ENCODE measurements at places on chromosomes 13 and 19.

DNA sequence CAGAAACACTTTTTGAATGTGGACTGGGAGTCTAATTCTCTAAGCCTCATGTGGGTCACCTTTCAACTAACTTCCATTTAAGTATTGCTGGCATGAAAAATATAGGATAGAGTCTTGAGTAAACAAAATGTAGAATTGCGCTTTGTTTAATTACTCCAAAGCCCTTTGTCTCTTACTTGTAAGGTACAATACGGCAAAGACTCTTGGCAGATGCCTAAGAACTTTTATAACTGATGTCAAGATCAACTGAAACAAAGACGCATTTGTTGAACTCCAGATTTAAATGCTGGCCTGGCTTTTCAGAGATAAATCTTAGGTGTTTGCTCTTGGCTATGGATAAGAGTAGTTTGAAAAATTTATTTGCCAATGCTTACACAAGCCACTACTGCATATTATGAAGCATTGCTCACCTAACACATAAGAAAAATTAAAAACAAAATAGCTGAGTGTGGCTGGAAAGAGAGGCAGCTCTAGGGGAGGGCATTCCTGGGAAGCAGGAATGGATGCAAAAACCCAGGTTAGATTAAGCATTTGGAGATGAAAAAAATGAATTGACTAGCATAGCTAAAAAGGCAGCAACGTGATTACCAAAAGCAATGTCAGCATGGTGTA is 107.3 kb upstream of the STARD13 start:
- DNase-seq = no peak

- no peak for DNase-seq
Measured at GRCh38 chr19:4234862-4235201, 5.5 kb downstream of the EBI3 start.

GRCh38 chr13:76725211-76725610 is 161.0 kb downstream of the KCTD12 start:
- DNase-seq = no peak

GRCh38 chr13:20121159-20121525 is 39.7 kb downstream of the GJA3 start:
- no peak for DNase-seq

- DNase-seq = no peak
Measured at GRCh38 chr19:41907994-41908615, 20.1 kb downstream of the ERFL start.

- no peak for DNase-seq
Measured at GRCh38 chr13:46575818-46576221, 22.9 kb downstream of the LRCH1 start.

DNA sequence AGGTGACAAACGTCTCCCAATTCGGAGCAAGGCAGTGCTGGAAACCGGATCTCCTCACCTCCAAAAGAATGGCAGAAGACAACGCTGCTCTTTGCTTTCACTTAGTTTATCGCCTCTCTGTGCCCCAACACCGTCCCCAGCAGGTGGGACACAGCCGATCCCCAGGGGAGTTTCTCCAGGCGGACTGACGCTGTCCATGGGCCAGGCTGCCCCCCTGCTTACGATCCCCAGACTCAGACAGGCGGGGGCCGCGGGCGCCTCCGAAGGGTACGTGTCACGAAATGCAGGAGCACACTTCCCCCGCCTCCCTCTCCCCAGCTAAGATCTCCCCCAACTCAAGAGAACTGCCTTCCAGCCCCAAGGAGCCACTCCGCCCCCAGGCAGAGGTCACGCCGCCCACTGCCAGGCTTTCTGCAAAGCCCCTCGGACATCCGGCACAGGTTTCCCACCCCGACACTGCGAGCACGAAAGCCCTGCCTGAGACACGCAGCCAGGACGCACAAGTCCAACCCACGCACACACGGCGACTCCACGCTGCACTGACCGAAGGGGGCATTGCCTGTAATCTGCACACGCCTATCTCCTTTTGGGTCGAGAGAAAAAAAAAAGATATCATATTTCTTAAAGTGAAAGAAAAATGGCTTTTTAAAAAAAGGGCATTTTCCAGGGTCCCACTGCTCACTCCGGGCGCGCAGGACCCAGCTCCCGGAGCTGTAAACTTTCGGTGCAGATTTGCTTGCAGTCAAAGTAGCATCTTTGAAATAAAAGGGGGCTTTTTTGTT is 2.0 kb downstream of the SPRY2 start:
- peak; percentile 3 for DNase-seq

DNA sequence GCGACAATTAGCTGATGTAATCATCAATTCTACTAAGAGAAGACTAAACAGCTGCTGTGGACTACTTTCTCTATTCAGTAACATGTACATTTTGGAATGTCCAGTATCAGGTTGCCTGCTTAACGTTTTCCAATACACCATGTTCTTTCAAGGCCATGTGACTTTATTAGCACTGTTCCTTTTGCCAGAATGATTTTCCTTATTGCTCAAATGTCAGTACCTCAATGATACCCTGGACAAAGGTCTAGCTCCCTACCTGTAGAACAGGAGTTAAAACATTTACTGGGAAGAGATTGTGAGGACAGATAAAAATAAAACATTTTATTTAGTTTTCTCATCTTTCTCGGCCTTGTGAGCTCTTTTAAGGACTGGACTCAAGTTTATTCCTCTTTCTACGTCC is 3.8 kb upstream of the RBM26 start:
- no peak for DNase-seq

DNA sequence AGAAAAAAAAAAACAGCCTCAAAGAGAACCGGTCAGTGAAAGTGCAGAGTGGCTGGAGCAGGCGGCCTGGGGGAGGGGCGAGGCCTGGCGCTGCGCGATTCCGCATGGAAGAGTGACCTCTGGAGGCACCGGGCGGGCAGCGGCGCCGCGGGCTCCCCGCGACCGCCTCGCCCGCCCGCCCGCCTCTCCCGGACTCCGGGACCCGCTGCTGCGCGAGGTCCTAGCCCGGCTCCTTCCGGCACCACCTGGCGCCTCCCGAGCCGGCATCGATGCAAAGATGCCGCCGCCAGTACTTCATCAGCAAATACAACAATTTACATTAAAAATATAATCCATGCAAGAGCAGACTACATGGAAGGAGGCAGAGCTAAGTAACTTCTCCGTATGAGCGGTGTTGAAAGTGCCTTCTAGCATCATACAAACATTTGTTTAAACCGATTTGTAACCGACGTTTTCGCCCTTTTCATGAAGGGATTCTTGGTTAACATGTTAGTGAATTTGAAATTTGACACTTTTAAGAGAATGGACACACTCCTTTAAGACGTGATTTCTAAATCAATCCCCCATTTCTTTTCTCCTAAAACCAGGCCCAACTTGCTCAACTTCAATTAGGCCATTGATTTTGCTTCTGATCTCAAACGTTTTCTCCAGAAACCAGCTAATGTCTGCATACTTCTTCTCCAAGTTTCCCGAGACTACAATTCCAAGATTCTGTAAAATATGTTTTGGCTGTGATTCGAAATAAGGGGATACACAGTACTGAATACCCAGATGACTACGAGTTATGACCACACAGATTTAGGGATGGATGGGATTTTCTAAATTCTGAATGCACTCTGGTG is 2.1 kb downstream of the EFNB2 start:
- peak; percentile 25 for DNase-seq

DNA sequence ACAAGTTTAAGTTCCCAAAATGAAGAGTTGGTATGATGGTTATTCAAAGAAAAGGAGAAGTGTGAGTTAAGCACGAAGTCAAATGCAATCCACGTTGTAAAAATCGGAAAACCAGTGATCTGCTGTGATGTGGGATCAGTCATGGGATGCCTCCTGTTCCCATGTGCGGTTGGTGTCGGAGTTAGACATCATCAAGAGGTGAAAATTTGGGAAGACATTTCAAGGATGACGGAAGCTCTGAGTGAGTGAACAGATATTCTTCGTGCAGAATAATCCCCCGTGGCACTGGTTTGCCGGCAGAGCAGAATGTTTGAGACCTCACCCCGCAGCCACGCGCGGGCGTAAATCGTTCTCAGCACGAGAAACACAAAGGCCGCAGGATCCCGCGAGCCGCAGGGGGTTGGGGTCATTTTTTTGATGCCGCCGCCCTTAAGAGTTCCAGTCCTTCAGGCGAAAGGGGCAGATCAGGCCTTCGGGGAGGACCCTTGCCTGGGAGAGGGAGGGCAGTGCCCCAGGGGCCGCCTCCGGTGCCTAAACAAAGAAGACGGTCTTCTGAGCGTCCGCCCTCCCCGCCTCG is 13.7 kb upstream of the SOX1 start:
- no peak for DNase-seq

All from activated T-cell treated with anti-CD3 and anti-CD28 coated beads for 48 hours (primary cell).